ENCODE measurements at places on chromosomes 2 and 18.

- DNase-seq = no peak
These were observed 238.2 kb downstream of the CDH7 start for GRCh38 chr18:65988972-65989371.

- no peak for DNase-seq
These were observed 21.3 kb downstream of the PRKAG3 start for GRCh38 chr2:218810256-218810655.

DNA sequence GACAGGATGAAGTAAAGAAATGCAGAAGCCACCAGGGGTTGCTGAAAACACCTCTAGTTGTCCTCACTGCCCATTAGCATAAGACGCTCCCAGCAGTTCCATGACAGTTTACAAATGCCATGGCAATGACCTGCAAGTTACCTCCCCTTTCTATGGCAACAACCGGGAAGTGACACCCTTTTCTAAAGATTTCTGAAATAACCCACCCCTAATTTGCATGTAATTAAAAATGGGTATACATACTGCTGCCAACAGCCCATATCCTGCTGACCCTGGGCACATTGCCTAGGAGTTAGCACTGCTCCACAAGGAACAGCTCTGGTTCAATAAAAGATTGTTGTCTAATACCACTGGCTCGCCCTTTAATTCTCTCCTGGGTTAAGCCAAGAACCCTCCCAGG, 178.3 kb upstream of the LRATD1 start:
- no peak for DNase-seq

DNA sequence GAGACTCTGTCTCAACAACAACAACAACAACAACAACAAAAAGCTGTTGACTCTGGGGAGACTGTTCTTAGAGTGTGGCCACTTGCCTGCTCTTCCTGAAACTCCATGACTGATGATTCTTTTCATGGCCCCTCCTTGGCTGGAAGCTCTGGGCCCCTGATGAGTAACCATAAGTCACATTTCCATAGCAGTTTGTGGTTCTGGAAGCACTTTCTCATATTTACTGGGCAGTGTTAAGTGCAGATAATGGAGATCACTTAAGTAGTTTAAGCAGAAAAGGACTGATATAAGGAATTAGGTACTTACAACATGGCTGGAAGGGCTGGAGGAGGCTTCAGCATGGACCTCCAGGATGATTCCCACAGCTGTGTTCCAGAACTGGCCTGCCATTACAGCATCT, 147.3 kb upstream of the DLX2 start:
- DNase-seq = no peak

DNA sequence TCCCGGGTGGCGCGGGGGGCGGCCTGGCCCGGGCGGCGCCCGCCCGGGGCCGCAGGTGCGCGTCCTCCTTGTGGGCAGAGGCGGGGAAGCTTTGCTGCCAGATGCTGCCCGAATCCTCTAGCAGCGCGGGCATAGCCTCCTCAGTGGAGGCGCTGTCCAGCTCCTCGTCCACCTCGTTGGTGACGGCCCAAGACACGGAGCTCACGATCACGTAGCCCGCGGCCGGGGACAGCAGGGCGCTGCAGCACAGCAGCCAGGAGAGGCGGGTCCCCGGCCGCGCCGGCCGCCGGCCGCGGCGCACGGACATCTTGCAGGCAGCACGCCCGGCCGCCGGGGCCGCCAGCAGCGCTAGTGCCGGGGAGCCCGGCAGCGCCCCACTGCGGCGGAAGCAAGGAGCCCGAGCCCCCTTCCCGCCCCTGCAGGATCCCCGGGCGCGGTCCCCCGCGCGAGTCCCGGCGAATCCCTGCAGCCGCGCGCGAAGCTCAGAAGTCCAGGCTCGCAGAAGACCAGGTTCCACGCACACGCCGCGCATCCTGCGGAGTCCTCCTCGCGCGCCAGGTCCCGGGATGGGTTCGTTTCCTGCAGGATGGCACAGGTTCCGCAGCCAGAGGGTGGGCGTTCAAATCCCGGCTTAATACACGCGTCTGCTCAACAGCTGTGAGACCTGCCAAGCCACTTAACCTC, at the start of gene CREG2:
Gene CREG2, minus strand, starts transcription at position 353 of the 684 bp plus-strand sequence. Its CDS starts 46 bp downstream, at position 307.
- DNase-seq = peak; percentile 48

DNA sequence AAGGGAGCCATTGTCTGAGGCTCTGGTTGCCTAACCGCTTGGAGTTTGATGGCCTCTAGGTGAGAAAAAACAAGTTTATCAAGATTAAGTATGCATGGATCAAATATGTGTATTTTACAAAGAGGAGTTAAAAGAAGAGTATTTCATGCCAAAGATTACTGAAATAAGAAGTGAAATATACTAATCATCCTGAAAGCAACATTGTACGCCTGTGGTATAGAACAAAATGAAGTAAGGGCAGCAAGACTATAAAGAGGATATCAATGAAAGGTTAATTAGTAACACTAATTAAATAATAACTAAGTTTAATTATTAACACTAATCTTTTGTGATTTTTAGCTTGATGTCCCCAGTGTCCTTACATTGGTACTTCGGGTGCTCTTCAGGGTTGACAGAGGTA, 276.7 kb downstream of the CALCRL start:
- no peak for DNase-seq
